ENCODE measurements at places on chromosomes 6 and 20. TPM values are rescaled to one million over a fixed set of nuclear protein-coding genes. Genes with fewer than 3 reads are reported as not detected.
A peak's percentile ranks its signal among the peaks of the same experiment; 100 is the strongest.

The DEFB132 gene
- total RNA-seq = not detected

DNA sequence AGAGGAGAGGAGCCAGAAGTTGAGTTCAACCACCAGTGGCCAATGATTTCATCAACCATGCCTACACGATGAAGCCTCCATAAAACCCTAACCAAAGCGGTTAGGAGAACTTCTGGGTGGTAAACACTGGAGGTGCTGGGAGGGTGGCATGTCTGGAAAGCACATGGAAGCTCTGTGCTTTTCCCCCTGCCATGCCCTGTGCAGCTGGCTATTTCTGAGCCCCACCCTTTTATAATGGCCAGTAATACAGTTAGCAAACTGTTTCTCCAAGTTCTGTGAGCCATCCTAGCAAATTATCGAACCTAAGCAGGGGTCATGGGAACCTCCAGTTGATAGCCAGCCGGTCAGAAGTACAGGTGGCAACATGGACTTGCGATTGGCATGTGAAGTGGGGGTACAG is 147.8 kb upstream of the INSM1 start:
- peaks cover 18% of the 10 kb centered on the region for H3K27me3 ChIP-seq
- H3K4me3 ChIP-seq = no peak overlapping the region
- H3K4me1 ChIP-seq = no peaks in the 10 kb centered on the region
- no peaks in the 10 kb centered on the region for H3K36me3 ChIP-seq
- DNase-seq = no peak
- no peak overlapping the region for H3K27ac ChIP-seq

The PLN gene
- 13.3 TPM for total RNA-seq

GRCh38 chr20:53539516-53539915 is 54.1 kb downstream of the ZNF217 start:
- H3K27ac ChIP-seq = no peak overlapping the region
- H3K4me1 ChIP-seq = no peaks in the 10 kb centered on the region
- H3K36me3 ChIP-seq = no peaks in the 10 kb centered on the region
- no peak for DNase-seq
- no peaks in the 10 kb centered on the region for H3K27me3 ChIP-seq
- no peak overlapping the region for H3K4me3 ChIP-seq

DNA sequence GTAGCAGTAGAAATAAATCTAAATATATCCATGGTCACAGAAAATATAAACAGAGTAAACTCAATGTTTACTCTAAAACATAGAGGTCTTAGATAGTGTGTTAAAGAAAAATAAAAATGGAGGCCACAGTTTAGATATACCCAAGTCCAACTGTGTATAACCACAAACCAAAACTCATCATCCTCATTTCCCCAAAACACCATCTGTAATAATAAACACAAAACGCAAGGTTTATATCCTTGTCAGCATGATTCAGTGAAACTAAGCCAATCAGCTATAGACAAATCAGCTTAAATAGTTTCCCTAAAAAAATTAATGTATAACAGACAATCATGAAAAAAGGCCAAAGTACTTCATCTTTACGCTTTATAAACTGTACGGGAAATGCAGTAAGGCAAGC is 2.7 kb upstream of the HACE1 start:
- no peak overlapping the region for H3K27ac ChIP-seq
- DNase-seq = no peak
- H3K4me1 ChIP-seq = no peaks in the 10 kb centered on the region
- H3K36me3 ChIP-seq = no peaks in the 10 kb centered on the region
- no peaks in the 10 kb centered on the region for H3K27me3 ChIP-seq

- no peaks in the 10 kb centered on the region for H3K27me3 ChIP-seq
- peak overlapping the region; percentile 91 for H3K27ac ChIP-seq
- H3K4me1 ChIP-seq = no peaks in the 10 kb centered on the region
- DNase-seq = no peak
- no peak overlapping the region for H3K4me3 ChIP-seq
Measured at GRCh38 chr6:167090171-167090570, 32.7 kb upstream of the CCR6 start.

GRCh38 chr20:46634528-46634927 is 16.7 kb downstream of the SLC13A3 start:
- no peak for DNase-seq
- no peak overlapping the region for H3K27ac ChIP-seq
- H3K4me1 ChIP-seq = no peaks in the 10 kb centered on the region

DNA sequence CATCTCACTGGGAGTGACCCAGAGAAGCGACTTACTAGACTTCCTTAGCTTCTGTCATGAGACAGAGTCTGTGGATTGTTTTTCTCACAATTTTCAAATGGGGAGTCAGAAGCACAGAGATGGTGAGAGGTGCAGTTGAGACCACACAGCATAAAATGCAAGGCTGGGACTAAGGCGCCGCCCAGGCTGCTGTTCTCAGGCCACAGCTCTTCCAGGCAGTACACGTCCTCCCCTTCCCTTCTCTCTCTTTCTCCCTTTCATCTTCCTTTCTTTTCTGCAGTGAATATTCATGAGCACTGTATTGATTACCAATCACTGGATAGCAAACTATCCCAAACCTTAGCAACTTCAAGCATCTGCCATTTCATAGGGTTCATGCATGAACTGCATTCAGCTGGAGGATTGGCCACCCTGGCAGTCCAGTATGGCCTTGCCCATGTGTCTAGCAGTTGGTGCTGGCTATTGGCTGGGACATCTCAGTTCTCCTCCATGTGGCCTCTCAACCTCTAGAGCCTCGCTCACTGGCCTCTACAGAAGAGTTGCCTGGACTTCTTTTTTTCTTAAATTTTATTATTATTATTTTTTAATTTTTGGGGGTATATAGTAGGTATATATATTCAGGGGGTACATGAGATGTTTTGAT is 11.4 kb downstream of the BCAS4 start:
- no peak overlapping the region for H3K27ac ChIP-seq
- H3K27me3 ChIP-seq = no peaks in the 10 kb centered on the region
- no peaks in the 10 kb centered on the region for H3K36me3 ChIP-seq
- no peak for DNase-seq
- no peaks in the 10 kb centered on the region for H3K4me1 ChIP-seq

- H3K27ac ChIP-seq = no peak overlapping the region
- no peak for DNase-seq
- no peak overlapping the region for H3K4me3 ChIP-seq
- H3K27me3 ChIP-seq = no peaks in the 10 kb centered on the region
- peaks cover 3% of the 10 kb centered on the region for H3K4me1 ChIP-seq
Measured at GRCh38 chr20:16446991-16447390, 126.3 kb downstream of the KIF16B start.

DNA sequence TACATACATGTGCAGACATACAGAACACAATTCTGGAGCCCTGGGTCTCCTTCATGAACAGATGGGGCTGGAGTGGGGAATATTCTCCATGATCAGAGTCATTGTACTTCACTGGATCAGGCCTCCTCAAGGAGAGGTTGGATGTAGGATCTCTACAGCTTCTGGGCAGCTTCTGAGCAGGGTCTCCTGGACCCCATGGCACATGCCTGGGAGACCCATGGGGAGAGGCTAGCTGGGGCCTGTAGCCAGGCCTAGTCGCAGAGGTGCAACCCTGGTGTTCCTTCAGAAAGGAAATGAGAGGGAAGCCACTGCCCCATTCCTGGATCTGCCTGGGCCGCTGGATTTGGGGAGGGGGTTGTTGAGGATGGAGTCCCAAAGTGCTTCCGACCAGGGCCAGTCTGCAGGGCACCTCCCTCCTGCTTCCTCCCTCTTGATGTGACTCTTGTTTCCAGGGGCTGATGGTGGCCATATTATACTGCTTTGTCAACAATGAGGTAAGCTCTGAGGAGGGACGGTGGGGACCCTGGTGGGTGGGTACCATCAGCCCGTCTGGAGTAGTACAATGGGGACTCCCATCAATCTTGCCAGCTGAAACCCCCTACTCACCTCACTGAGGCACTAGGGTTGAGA is 31.8 kb downstream of the GLP1R start:
- H3K36me3 ChIP-seq = no peaks in the 10 kb centered on the region
- H3K4me3 ChIP-seq = no peak overlapping the region
- no peaks in the 10 kb centered on the region for H3K4me1 ChIP-seq
- no peak overlapping the region for H3K27ac ChIP-seq
- no peaks in the 10 kb centered on the region for H3K27me3 ChIP-seq

GRCh38 chr6:89583559-89583958 is 55.0 kb downstream of the LYRM2 start:
- no peaks in the 10 kb centered on the region for H3K27me3 ChIP-seq
- H3K4me1 ChIP-seq = no peaks in the 10 kb centered on the region
- no peak for DNase-seq
- no peak overlapping the region for H3K4me3 ChIP-seq
- H3K36me3 ChIP-seq = no peaks in the 10 kb centered on the region
- H3K27ac ChIP-seq = no peak overlapping the region

The ZFP57 gene
- total RNA-seq = not detected

- no peak overlapping the region for H3K27ac ChIP-seq
- no peaks in the 10 kb centered on the region for H3K4me1 ChIP-seq
- no peaks in the 10 kb centered on the region for H3K27me3 ChIP-seq
- DNase-seq = no peak
- no peak overlapping the region for H3K4me3 ChIP-seq
Measured at GRCh38 chr6:107917451-107918375, 40.3 kb downstream of the SEC63 start.

The SLC25A27 gene
- 12.4 TPM for total RNA-seq

DNA sequence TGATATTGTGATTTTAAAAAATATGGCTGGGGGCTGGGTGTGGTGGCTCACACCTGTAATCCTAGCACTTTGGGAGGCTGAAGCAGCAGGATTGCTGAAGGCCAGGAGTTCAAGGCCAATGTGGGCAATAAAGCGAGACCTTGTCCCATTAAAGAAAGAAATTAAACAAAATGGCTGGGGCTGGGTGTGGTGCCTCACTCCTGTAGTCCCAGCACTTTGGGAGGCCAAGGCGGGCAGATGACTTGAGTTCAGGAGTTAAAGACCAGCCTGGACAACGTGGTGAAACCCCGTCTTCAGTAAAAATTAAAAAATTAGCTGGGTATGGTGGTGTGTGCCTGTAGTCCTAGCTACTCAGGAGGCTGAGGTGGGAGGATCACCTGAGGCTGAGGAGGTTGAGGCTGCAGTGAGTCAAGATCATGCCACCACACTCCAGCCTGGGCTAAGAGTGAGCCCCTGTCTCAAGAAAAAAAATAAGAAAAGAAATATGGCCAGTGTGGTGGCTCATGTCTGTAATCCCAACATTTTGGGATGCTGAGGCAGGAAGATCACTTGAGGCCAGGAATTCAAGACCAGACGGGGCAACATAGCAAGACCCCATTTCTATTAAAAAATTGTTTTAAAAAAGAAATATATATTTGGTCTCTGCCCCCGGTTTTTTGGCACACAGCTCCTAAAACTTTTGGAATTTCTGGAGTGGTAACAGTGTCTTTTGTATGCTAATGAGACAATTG is 39.8 kb downstream of the SLC17A5 start:
- H3K27me3 ChIP-seq = no peaks in the 10 kb centered on the region
- no peak overlapping the region for H3K27ac ChIP-seq
- H3K4me1 ChIP-seq = peaks cover 4% of the 10 kb centered on the region
- no peak overlapping the region for H3K4me3 ChIP-seq
- DNase-seq = no peak
- H3K36me3 ChIP-seq = no peaks in the 10 kb centered on the region

DNA sequence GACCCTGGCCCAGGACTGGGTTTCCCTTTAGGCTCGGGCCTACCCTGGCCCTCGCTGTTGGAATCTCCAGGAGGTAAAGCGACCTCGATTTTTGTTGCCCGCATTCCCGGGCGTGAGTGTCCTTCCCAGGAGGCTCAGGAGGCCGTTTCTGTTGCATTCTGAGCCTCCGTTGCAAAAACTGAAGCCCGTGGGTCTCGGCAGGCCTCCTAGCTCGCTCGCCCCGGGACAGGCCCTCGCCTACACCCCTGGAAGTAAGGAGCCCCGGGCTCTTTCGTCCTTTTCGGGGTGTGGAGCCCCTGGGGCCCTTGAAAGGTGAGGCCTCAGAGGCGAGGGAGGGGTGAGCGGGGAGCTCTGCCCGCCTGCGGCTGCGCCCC is 2.3 kb downstream of the NR2E1 start:
- no peak for DNase-seq
- H3K4me1 ChIP-seq = peaks cover 55% of the 10 kb centered on the region
- H3K36me3 ChIP-seq = no peaks in the 10 kb centered on the region

DNA sequence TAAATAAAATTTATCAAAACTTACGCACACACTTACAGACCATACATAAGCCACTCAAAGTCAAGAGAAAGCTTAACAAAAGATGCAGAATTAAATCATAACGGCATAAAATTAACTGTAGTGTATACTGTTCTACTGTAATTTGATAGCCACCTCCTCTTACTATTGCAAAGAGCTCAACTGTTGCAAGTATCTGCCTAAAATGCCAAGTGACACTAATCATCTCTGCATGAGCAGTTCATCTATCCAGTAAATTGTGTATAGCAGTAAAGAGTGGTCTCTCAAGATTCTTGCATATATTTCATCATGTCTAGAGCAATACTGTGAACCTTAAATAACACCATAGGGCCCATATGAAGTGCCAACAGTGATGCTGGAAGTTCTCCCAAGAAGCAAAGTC is 12.3 kb downstream of the OR2H2 start:
- no peak overlapping the region for H3K4me3 ChIP-seq
- no peak for DNase-seq
- no peaks in the 10 kb centered on the region for H3K36me3 ChIP-seq
- no peak overlapping the region for H3K27ac ChIP-seq

DNA sequence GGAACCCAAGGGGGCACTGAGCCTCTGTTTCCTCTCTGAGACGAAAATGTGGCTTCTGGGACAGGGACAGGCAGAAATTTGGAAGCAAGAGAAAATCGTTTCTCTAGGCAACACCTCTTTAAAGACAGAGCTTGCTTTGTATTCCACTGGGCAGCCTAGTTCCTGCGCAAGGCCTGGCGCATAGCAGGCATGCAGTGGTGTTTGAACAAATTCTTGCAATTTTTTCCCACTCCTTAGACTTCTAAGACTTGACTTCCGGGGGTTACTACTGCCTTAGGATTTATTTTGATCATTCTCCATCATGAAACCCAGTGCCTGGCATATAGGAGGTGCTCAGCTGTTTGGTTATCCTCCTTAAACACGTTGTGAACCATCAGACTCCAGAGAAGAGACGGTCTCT is 249.0 kb upstream of the KCNG1 start:
- H3K27ac ChIP-seq = no peak overlapping the region
- no peaks in the 10 kb centered on the region for H3K36me3 ChIP-seq
- no peak for DNase-seq
- no peak overlapping the region for H3K4me3 ChIP-seq
- no peaks in the 10 kb centered on the region for H3K27me3 ChIP-seq

DNA sequence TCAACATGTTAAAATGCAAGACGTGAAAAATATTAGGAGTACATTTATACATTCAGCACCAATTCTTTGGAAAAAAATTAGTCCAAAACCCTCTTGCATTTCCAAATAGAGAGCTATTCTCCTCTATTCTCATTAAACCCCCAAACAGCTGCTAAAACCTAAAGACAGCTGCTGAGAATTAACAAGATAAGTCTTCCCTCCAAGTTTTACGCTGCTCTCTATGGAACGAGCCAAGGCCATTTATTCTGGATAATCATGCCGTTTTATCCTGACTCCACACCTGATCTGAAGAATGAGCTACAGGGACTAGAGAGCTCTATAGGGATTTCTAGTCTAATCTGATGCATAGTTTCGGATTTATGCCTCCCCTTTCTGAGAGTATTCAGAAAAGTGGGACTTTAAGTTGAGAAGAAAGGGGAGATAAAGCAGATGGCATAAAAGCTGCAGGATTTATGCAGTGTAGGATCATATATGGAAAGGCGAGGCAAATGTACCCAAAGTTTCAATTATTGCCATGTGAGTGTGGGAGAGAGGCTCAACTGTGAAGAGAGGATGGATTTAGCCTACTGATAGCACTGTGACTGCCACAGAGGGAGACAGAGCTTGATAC is 64.7 kb upstream of the HS3ST5 start:
- H3K27ac ChIP-seq = no peak overlapping the region
- H3K4me1 ChIP-seq = no peaks in the 10 kb centered on the region
- no peak for DNase-seq
- H3K4me3 ChIP-seq = no peak overlapping the region
- no peaks in the 10 kb centered on the region for H3K36me3 ChIP-seq
- H3K27me3 ChIP-seq = no peaks in the 10 kb centered on the region

The AAR2 gene
- total RNA-seq = 23.1 TPM

The POPDC3 gene
- total RNA-seq = 0.41 TPM

The SS18L1 gene
- total RNA-seq = 14.6 TPM

The CST4 gene
- not detected for total RNA-seq

All from left lung (tissue), 14 donors.